Tibial nerve (tissue), 4 donors: ENCODE measurements at places on chromosomes 2 and 18.

DNA sequence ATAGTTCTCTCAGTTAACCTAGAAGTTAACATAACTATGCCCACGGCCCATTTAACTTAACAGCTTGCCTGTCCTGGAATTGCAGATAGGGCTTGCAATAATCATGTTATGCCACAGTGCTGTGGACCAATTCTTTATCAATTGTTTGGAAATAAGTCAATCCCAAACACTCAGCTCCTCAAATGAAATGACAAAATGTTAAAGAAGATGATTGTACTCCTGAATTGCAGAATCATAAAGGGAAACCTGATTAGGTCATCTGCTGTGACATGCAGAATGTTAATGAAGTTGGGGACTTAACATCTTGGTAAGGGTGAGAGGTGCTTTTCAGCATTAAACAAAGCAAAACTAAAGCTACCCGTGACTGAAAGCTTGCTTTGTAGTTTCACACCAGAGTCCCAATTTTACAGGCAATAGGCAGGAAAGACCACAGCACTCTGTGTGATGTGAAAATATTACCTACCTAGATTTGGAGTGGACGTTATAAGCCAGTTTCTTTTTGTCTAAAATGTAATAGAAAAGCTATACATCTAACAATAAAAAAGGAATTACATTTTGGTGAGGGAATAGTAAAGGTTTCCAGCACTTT, 364.0 kb downstream of the GPD2 start:
- H3K27ac ChIP-seq, result no peak overlapping the region
- no peaks in the 10 kb centered on the region for H3K36me3 ChIP-seq
- no peak overlapping the region for H3K4me3 ChIP-seq
- no peaks in the 10 kb centered on the region for H3K4me1 ChIP-seq
- no peak for DNase-seq

DNA sequence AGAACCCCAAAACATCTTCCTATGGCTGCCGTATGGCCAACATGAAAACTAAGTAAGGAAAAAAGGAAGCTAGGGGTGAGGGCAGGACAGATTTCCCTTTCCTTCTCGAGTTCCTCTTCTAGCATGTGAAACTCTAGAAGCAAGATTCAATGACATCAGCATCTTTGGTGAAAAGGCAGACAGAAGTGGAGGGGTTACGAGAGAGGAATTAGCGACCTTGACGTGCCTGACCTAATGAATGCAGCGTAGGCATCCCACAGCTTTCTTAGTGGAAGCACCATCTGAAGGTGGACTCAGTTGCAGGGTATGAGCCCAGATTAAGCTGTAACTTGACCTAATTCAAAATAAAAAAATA, 47.9 kb upstream of the PELI1 start:
- no peaks in the 10 kb centered on the region for H3K36me3 ChIP-seq
- no peak overlapping the region for H3K4me3 ChIP-seq
- DNase-seq, result no peak
- H3K27me3 ChIP-seq, result no peaks in the 10 kb centered on the region
- H3K4me1 ChIP-seq, result no peaks in the 10 kb centered on the region

DNA sequence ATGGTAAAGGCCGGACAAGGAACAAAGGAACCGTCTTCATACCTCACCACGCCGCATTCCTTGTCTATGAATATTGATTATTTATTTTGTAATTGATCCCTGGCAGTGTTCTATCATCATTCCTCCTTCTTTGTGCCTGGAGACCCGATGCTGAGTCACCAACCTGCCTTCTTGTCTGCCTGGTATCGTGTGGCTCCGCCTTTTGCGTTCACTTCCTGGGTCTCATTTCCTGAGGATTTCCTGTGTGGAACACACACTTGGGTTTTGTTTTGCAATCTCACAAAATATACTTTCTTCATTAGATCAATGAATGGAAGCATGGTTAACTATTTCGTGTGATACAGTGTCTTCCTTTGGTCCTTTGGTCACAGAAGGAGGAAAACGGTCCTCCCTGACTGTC, 95.5 kb upstream of the SNTG2 start:
- H3K27me3 ChIP-seq, result no peaks in the 10 kb centered on the region
- no peak overlapping the region for H3K4me3 ChIP-seq
- DNase-seq, result no peak
- no peaks in the 10 kb centered on the region for H3K36me3 ChIP-seq
- H3K4me1 ChIP-seq, result no peaks in the 10 kb centered on the region
- no peak overlapping the region for H3K27ac ChIP-seq

DNA sequence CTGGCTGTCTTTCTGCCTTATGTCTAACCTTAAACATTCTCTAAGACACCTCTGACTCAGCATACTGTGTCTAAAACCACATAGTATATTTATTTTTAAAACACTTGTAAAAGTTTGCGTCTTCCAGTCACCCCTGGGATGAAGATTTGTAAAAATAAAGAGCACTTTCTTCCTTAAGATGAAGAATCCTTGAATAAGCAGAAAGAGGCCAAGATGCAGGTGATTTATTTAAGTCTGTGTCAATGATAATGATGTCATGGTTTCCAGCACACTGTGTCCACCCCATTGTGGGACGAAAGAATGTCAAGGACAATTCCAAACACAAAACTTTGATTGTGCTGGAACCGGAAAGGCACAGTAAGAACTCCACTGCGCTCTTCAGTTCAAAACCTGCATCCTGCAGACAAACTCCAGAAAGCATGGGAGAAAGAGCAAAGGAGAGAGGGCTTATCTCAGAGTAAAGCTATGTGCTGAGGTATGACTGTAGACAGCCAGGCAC, 92.9 kb downstream of the ZEB2 start:
- DNase-seq, result no peak
- peak overlapping the region; percentile 39 for H3K27ac ChIP-seq
- H3K4me1 ChIP-seq, result peaks cover 36% of the 10 kb centered on the region
- H3K27me3 ChIP-seq, result no peaks in the 10 kb centered on the region
- no peaks in the 10 kb centered on the region for H3K36me3 ChIP-seq
- no peak overlapping the region for H3K4me3 ChIP-seq

GRCh38 chr2:140200307-140200706, 1420.1 kb upstream of the NXPH2 start:
- H3K27me3 ChIP-seq, result no peaks in the 10 kb centered on the region
- no peak overlapping the region for H3K27ac ChIP-seq
- no peak overlapping the region for H3K4me3 ChIP-seq
- no peaks in the 10 kb centered on the region for H3K36me3 ChIP-seq
